ENCODE measurements at places on chromosomes 1 and 21.
A peak's percentile ranks its signal among the peaks of the same experiment; 100 is the strongest.

DNA sequence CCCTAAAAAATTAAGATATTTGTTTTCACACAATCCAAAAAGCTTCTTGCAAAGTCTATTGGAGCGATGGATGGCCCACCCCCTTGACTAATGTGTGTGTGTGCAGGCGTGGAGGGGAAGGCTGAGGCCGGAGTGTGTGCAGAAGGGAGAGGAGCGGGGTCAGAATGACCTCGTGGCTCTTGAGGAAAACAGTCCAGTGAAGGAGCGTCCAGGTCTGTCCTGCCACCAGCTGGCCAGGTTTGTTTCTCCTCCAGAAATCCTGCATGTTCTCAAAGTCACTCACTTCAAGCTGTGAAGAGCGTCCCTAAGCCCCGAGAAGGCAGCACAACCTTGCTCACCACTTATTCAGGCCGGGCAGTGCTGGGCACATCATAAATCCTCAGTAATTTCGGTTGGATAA, 69.5 kb upstream of the SSX2IP start:
- no peak for DNase-seq

- peak; percentile 8 for DNase-seq
Measured at GRCh38 chr21:34243562-34243961, 120.2 kb upstream of the KCNE2 start.

- no peak for DNase-seq
Measured at GRCh38 chr21:34857874-34858273, 189.1 kb downstream of the CLIC6 start.

- no peak for DNase-seq
Measured at GRCh38 chr1:156510709-156511108, 10.1 kb upstream of the MEF2D start.

DNA sequence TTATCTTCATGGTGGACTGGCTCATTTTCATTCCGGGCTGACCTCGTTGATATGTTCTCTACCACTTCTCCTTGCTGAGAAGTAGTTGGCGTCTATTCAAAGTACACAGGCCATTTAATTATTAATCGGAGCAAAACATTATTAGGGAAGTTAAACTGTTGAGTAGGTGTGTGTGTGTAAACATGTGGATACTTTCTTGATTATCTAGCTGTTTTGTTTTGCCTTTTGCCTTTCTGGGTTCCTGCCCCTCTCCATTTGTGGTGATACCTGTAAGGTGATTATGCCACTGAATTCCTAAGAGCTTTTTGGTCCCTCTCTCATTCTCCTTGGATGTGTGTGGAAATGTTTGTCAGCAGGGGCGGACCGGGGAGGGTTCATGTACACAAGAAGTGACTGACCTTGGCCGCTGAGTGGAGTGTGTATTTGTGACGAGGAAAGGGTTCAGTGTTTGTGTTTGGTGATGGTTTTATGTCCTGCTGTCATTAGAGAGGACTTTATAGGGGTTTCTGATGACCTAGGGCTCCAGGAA, 56.6 kb upstream of the PPP2R5A start:
- no peak for DNase-seq

- no peak for DNase-seq
Measured at GRCh38 chr1:11158720-11159321, 30.3 kb upstream of the ANGPTL7 start.

- DNase-seq, result no peak
Measured at GRCh38 chr1:205270271-205270670, 42.5 kb downstream of the TMCC2 start.

DNA sequence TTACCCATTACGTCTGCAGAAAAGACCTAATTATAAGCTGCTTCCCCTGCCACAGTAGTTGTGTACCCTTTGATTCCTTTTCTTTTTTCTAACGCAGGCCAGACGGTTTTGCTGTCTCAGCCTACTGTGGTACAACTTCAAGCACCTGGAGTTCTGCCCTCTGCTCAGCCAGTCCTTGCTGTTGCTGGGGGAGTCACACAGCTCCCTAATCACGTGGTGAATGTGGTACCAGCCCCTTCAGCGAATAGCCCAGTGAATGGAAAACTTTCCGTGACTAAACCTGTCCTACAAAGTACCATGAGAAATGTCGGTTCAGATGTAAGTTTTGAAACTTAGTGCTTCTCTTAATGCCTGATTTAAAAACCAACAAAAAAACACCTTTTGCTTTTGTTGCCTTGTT, 35.8 kb downstream of the ATF6 start:
- DNase-seq, result no peak

DNA sequence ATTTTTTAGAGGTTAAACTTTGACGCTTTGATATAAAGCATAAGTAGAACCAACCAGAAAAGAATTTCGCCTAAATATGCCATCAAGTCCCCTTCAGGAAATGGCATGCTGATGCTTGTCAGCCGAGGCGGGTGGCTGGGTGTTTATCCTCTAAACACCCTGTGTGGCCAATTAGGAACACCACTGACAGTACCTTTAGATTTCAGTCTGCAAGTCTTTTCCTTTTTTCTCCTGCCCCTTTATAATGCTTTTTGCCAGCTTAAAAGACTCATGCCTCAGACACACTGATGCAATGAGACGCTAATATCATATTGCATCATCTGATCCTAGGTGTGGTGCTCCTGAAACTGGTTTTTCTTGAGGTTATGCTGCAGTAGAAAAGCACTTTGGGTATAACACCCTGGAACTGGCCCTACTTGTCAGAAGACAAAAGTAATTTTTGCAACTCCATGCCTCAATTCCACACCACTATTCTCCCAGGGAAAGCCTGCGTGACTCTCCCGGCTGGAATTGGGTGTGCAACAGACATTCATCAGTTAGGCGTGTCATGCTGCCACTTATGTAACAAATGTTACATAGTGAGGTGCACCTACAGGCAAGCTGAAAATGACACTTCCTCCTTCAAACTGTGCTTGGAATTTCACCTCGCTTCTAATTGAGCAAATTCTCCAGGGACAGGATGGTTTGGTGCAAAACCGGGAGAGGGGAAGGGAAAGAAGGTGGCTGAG, 2.0 kb upstream of the RCC2 start:
- no peak for DNase-seq

DNA sequence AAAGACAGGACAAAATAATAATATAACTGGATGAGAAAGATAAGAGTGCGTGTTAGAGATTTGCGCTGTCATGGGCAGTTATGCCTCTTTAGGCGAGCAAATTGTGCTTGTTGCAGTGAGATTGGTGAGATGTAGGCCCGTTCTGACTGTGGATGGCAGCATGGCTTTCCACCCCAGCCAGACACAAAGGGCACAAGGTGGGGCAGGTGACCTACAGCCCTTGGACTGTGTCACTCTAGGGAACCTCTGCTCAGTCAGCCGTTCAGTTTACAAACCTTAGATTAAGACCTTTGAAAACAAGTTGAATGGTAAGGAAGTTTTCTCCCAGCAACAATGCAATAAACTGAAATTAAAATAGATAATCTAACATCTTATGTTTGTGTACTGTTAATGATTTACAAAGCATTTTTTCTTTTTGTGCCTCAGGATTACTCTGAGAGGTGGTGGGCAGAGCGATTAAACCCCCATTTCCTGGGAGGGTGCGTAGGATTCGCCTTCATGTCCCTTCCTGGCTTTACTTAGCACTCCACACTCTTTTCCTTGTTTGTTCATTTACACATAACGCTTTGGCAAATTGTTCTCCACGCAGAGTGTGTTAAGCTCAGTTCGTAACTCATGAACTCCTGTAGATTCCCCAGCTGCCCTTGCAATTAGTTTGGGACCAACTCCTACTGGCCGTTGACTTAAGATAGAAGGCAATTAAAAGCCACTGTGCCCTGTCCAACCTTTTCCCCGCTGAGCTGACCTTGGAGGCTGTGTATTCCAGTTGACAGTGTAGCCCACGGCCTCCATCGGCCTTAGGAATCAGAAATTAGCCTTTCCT, 58.1 kb upstream of the IGSF5 start:
- no peak for DNase-seq

DNA sequence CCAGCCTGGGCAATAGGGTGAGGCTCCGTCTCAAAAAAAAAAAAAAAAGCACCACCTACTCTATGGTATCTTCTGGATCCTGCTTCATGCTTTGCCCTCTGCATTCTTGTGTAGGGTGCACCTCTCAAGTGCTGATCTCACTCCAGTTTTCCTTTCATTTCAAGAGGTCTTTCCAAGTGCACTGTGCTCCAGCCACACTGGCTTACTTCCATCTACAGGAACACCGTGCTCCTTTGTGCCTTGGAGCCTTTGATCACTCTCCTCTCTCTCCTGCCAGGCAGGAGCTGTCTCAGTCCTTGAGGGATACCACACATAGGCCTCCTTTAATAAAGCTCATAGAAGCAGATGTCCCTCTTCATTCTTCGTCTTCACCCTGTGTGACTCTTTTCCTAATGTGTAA, 55.4 kb upstream of the GREM2 start:
- no peak for DNase-seq

- DNase-seq, result no peak
Measured at GRCh38 chr1:93764366-93764750, 82.7 kb upstream of the BCAR3 start.

GRCh38 chr1:220950576-220950975, 71.3 kb downstream of the HLX start:
- DNase-seq, result no peak

DNA sequence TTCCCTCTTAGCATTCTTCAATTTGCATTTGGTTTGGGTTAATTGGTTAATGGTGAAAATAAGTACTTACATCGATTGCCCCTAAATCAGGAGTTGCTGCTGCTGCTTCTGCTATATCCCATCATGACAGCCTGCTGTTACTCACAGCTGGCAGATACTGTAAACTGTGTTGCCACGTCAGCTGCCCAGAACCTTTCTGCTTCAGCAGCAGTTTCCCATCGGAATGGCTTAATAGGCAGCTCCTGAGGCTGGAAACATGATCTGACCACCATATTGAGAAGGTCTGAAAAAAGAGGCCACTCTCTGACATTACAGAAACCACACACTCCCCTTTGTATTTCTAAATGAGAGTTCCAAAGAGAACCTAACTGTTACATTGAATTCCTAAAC, 14.3 kb upstream of the SEC16B start:
- no peak for DNase-seq

- DNase-seq, result no peak
Measured at GRCh38 chr1:29356663-29357062, 120.3 kb downstream of the PTPRU start.

- DNase-seq, result no peak
Measured at GRCh38 chr1:93076268-93076667, 2.8 kb upstream of the MTF2 start.

- DNase-seq, result no peak
Measured at GRCh38 chr1:239954836-239955235, 136.8 kb upstream of the FMN2 start.

DNA sequence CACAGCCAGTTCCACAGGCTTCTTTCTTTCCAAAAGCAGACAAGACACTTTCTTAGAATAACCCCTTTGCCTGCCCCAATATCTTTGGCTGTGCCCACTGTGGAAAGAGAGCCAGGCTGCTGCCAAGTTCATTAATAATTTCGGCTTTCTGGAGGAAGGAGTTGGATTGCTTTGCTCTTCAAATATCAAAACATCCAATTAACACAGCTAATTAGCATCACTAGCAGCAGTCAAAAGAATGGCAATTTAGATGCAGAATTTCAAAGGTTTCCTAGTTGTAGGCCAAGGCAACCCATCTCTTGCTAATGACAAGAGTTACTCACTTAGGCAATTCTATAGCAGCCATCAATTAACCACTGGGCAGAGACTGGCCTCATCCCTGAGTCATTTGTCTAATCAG, 91.0 kb upstream of the SPATA6 start:
- no peak for DNase-seq

DNA sequence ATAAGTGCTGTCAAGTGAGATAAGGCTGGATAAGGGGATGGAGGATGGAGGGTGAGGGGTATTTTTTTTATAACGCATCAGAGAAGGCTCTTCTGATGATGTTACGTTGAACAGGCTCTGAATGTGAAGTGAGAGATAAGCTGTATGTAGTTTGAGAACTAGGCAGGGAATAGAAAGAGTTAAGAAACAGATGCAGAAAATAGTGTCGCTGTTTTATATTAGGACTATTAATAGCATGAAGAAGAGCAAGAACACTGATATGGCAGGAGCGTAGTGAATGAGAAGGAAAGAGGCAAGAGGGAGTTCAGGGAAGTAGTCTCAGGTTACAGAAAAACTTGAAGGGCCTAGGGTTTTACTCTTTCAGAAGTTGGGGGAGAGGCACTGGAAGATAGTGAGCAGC, 59.8 kb downstream of the GPR88 start:
- no peak for DNase-seq

- no peak for DNase-seq
Measured at GRCh38 chr1:28782011-28782410, 30.0 kb upstream of the OPRD1 start.

GRCh38 chr1:43358746-43359693, at the start of gene CDC20:
TSS of gene CDC20 (plus strand) at chr1:43358981. CDS start at chr1:43359216, 235 bp downstream.
- DNase-seq, result peak; percentile 99

GRCh38 chr1:224488806-224489499, 54.4 kb upstream of the WDR26 start:
- DNase-seq, result no peak

- DNase-seq, result peak; percentile 38
Measured at GRCh38 chr1:41806472-41807155, 112.1 kb downstream of the HIVEP3 start.

- DNase-seq, result no peak
Measured at GRCh38 chr1:79899914-79900313, 893.4 kb upstream of the ADGRL4 start.

- DNase-seq, result no peak
Measured at GRCh38 chr1:218863987-218864386, 309.7 kb upstream of the LYPLAL1 start.

DNA sequence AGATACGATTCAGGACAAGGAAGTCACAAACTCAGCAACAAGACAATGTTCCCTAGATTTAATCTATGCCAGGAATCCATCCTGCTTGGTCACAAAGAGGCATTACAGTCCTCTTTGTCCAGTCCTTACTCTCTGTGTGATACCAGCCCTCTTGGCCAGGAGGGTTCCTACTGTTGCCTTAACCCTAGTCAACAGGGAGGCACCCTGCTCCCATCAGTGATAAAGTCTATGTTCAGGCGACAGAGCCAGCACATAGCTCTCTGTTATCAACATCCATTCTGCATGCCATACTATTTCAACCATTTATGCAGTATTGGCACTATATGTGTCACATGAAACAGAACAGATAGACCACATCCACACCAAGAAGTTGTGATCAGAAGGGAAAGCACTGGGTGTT, 4.4 kb upstream of the NPL start:
- DNase-seq, result no peak

DNA sequence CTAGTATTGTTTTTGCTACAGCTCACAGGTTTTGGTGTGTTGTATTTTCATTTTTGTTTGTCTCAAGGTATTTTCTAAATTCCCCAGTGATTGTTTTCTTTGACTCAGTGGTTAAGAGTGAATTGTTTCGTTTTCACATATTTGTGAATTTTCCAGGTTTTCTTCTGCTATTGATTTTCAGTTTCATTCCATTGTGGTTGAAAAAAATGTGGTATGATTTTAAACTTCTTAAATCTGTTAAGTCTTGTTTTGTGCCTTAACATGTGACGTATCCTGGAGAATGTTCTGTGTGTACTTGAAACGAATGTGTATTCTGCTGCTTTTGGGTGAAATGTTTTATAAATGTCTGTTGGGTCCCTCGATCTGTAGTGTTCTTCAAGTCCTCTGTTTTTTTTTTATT, 117.9 kb downstream of the KIF26B start:
- no peak for DNase-seq

- no peak for DNase-seq
Measured at GRCh38 chr1:9774712-9775679, 48.8 kb downstream of the CLSTN1 start.

GRCh38 chr1:25666460-25666859, 49.9 kb downstream of the MAN1C1 start:
- no peak for DNase-seq

- no peak for DNase-seq
Measured at GRCh38 chr1:91712393-91712792, 173.6 kb downstream of the TGFBR3 start.
